ENCODE measurements at places on chromosomes 11 and 22.

DNA sequence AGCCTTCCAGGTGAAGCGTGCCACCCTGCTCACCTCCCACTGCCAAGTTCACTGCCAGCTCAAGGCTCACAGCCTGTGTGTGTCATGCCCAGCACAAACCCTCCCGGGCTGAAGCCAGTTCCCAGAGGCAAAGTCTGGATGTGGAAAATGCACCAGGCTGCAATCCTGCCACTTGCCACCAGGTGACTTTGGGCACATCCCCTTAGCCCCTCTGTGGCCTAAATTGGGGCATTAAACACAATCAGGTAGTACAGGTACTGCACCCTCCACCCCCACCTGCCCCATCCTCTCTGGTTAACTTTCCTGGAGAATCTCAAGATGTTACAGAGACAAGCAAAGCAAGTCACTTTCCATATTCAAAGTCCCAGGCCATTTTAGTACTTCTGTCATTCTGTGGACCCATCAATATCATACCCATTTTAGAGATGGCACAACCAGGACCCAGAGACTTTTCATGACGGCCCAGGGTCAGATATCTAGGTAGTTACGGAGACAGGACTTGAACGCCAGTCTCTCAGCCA is 1.8 kb upstream of the RASD2 start:
- peaks cover 8% of the 10 kb centered on the region for H3K4me1 ChIP-seq
- peak; percentile 81 for DNase-seq
- H3K36me3 ChIP-seq, result no peaks in the 10 kb centered on the region
- H3K4me3 ChIP-seq, result no peak overlapping the region
- peaks cover 32% of the 10 kb centered on the region for H3K27me3 ChIP-seq

GRCh38 chr11:124896071-124896750 is 1.5 kb downstream of the ROBO4 start:
- H3K36me3 ChIP-seq, result no peaks in the 10 kb centered on the region
- H3K4me3 ChIP-seq, result no peak overlapping the region
- H3K27ac ChIP-seq, result no peak overlapping the region
- H3K4me1 ChIP-seq, result peaks cover 4% of the 10 kb centered on the region
- H3K27me3 ChIP-seq, result no peaks in the 10 kb centered on the region
- DNase-seq, result no peak

DNA sequence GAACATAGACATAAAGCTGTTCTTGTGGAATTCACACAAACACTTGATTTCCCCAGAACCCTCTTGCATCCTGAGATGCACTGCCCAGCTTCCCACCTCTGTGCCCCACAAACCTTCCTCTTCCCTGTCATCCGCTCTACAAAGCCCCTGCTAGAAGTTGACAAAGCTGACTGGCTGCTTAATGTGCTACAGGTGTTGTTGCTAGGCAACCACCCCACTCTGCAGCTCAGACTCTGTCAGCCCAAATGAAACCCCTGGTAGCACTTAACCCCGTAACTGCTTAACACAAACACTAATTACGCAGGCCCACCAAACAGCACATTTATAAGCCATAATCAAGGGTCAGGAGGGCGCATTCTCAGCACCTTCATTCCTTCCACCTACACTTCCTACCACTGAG is 172.0 kb upstream of the CADM1 start:
- no peak overlapping the region for H3K27ac ChIP-seq
- no peaks in the 10 kb centered on the region for H3K4me1 ChIP-seq

DNA sequence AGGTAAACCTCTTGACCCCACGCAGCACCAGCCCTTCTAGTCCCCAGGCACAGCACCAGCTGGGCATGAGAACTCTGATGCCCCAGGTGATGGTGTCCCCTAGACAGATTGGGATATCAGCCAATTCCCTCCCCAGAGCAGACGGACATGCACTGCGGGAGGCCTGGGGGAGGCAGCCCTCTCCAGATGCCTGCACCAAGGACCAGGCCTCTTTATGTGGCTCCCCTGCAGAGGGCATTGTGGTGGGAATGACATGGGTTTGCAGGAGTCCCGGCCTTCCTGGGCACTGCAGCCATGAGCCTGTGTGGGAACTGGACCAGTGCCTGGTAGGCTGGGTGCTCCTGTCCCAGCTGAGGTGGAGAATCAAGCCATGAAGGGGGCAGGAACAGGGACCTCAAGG is 25.9 kb downstream of the PPM1F start:
- no peaks in the 10 kb centered on the region for H3K36me3 ChIP-seq
- DNase-seq, result no peak
- H3K4me1 ChIP-seq, result peaks cover 28% of the 10 kb centered on the region
- H3K27me3 ChIP-seq, result no peaks in the 10 kb centered on the region
- no peak overlapping the region for H3K27ac ChIP-seq

DNA sequence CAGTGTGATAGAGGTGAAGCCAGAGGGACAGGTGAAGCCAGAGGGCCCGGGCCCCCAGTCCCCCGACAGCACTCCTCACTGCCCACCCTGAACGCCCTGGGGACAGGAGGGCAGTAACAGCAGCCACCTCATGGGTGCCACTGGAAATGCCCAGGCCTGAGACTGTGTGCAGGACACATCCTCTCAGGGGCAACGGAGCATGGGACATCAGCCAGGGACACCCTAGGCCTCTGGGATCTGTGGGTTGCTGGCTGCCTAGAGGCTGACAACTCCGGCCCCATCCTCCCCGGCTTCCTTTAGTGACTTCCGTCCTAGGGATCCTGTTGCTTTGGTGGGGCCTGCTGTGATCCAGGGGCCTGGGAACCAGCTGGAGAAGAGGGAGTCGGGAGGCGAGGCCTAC is 17.4 kb upstream of the BAIAP2L2 start:
- no peak overlapping the region for H3K27ac ChIP-seq
- no peak for DNase-seq
- no peak overlapping the region for H3K4me3 ChIP-seq
- no peaks in the 10 kb centered on the region for H3K4me1 ChIP-seq
- no peaks in the 10 kb centered on the region for H3K36me3 ChIP-seq
- no peaks in the 10 kb centered on the region for H3K27me3 ChIP-seq

- no peak overlapping the region for H3K27ac ChIP-seq
- H3K4me3 ChIP-seq, result no peak overlapping the region
- no peak for DNase-seq
- no peaks in the 10 kb centered on the region for H3K36me3 ChIP-seq
Measured at GRCh38 chr11:15726893-15727519, 612.3 kb downstream of the INSC start.

- H3K36me3 ChIP-seq, result no peaks in the 10 kb centered on the region
- peaks cover 30% of the 10 kb centered on the region for H3K4me1 ChIP-seq
- no peak overlapping the region for H3K27ac ChIP-seq
- DNase-seq, result no peak
- no peaks in the 10 kb centered on the region for H3K27me3 ChIP-seq
Measured at GRCh38 chr22:40605761-40606160, 30.8 kb downstream of the MRTFA start.

DNA sequence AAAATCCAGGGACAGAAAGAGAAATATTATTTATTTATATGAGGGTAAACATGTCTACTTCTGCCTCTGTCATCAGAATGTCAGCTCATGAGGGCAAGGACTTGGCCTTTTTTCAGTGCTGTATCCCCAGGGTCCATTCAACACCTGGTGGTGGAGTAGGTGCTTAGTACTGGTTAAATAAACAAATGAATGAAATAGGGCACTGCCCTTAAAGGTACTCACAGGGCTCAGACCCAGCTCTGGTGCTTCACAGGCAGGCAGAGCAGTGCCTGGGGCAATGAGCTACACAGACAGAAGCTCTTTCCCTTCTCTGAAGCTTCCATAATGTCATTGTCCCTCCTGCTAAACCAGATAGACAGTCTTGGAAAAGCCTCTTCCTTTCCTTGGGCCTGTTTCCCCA is 30.9 kb downstream of the P4HA3 start:
- no peaks in the 10 kb centered on the region for H3K27me3 ChIP-seq
- no peaks in the 10 kb centered on the region for H3K36me3 ChIP-seq
- DNase-seq, result no peak

- peak; percentile 35 for DNase-seq
- H3K36me3 ChIP-seq, result no peaks in the 10 kb centered on the region
Measured at GRCh38 chr11:31882951-31883392, 71.8 kb upstream of the PAX6 start.

DNA sequence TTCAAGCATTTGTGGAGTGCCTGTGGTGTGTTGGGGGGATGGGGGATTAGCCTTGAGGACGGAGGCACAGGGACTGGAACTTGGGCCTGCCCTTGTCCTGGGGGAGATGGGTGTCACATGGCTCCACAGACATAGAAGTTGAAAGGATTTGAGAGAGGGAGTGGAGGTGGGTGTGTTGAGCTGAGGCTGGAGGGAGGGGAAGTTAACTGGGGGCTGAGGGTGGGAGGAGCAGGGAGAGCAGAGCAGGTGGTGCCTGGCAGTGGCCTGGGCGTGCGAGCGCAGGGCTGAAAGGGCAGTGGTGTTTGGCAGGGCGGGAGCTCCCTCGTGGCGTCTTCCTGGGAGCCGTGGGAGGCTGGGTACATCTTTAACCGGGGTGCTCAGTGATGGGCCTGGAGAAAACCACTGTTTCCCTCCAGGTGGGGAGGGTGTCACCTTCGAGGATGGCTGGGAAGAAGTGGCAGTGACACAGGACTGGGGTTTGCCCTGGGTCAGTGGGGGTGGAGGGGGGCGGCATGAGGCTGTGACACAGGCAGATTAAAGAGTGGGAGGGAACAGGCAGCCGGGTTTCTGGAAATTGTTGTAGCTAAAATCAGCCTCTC is 45.5 kb downstream of the AP2A2 start:
- H3K4me3 ChIP-seq, result no peak overlapping the region
- H3K27ac ChIP-seq, result no peak overlapping the region
- no peaks in the 10 kb centered on the region for H3K27me3 ChIP-seq
- no peaks in the 10 kb centered on the region for H3K36me3 ChIP-seq

DNA sequence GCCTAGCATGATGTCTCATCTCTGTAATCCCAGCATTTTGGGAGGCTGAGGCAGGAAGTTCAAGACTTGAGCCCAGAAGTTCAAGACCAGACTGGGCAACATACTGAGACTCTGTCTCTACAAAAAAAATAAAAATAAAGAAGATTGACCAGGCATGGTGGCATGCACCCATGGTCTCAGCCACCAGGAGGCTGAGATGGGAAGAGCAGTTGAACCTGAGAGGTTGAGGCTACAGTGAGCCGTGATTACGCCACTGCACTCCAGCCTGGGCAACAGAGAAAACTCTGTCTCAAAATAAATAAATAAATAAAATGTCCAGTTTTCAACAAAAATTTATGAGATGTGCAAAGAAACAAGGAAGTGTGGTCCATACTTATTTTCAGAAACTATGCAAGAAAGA is 28.3 kb downstream of the EFCAB6 start:
- DNase-seq, result peak; percentile 49
- no peaks in the 10 kb centered on the region for H3K27me3 ChIP-seq
- no peak overlapping the region for H3K27ac ChIP-seq

DNA sequence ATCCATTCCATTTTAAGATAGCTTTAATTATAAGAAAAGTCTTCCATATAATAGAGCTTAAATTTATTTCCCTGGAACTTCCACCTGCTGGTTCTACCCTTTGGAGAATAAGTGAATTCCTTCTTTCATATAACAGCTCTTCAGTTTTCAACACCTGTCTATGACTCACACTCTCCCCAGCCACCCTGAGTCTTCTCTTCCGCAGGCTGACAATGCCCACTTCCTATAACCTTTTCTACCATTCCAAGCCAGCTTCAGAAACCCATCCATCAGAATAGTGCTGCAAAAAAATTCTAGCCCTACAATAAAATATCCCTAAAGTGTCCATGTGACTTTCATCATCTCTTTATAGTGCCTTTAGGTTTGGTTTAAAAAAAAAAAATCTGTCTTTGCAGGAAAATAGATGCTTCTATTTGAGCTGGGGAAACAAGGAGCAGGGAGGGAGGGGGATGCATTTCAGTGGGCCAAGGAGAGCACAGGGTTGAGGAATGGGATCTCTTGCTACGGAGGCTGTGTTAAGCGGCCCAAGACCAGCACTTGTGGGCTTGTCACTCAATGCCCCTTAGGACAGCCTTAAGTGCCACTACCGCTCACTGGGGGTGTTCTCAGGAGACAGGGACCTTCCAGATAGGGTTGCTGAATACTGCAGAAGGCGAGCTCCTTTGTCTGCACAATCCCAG is 178.6 kb downstream of the DSCAML1 start:
- peaks cover 16% of the 10 kb centered on the region for H3K4me1 ChIP-seq
- no peaks in the 10 kb centered on the region for H3K27me3 ChIP-seq
- no peaks in the 10 kb centered on the region for H3K36me3 ChIP-seq
- no peak overlapping the region for H3K4me3 ChIP-seq
